Stomach (tissue), 19 donors: ENCODE measurements at places on chromosomes 16 and 17. TPM values are rescaled to one million over a fixed set of nuclear protein-coding genes. Genes with fewer than 3 reads are reported as not detected.

DNA sequence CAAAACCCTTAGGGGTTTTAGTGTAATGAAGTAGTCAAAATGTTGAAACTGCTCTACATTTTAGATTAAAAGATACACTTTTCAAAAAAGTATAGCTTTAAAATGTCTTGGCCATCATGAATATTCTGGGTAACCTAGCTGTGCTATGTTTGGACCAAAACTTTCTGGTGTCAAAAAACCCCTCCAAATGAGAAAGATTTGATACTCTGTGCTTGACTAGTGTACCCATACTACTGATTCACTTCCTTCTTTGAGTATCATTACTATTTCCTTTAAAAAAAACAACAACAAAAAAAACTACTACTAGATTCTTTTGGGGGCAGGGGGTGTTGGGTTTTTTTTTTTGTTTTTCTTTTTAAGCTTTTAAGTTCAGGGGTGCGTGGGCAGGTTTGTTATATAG, 37.3 kb downstream of the PTRH2 start:
- DNase-seq: no peak

The SLC52A1 gene
- not detected for total RNA-seq

DNA sequence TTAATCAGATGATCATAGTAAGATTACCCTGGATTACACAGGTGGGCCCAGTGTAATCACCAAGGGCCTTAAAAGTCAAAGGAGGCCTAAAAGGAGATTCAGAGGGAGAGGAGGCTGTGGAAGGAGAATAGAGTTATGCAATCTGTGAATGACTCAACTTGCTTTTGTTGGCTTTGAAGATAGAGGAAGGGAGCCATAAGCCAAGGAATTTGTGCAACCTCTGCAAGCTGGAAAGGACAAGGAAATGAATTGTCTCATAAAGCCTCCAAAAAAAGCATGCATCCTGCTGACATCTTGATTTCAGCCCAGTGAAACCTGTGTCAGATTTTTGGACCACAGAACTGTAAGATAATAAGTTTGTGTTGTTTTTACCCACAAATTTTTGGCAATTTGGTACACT, 109.6 kb downstream of the CNTNAP4 start:
- DNase-seq: no peak

DNA sequence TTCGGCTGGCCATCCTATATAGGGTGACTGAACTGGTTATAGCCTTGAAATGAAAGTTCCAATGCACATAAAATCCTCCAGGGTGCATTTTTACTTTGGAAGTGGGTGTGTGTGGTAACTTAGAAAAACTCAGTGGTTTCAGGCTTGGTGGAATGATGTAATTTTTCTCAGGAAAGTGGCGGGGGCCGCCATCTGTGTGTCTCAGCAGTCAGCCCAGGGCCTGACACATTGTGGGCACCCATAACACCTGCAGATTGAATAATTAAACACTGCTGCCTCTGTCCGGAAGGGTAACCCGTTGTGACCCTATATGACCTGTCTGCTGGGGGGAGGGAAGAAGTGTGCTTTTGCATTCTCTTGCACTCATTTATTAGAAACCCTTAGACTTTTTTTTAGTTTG, 2.2 kb upstream of the PDP2 start:
- DNase-seq: no peak

The RSKR gene
- total RNA-seq: 9.3 TPM
